ENCODE measurements at places on chromosomes 5 and 9.
A peak's percentile ranks its signal among the peaks of the same experiment; 100 is the strongest.

GRCh38 chr5:82259172-82259800 is 18.9 kb downstream of the RPS23 start:
- DNase-seq: peak; percentile 21

- DNase-seq: no peak
Measured at GRCh38 chr9:99628849-99629620, 192.7 kb upstream of the NR4A3 start.

DNA sequence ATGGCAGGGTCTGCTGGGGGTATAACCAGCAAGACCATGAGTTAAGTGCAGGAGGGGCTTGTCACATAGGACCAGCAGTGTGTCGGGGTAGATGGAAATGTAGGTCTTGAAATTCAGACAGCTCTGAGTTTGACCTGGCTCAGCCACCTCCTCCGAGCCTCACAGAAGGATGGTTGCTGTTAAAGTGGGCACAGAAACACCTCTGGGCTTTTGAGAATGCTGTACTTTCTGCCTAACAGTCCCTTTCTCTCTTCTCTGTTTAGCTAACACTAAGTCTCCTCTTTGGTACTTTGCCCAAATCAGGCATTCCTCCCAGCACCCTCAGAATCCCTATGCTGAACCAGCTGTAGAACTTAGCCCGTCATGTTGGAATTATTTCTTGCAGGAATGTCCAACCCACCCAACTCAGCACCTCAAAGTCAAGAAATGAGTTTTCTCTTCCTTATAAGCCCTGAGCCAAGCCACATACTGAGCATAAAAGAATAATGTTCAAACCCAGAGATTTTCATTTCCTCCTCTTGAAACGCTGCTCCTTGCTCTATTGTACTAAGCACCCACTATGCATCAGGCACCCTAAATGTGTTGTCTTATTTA is 41.7 kb upstream of the MATR3 start:
- DNase-seq: no peak

DNA sequence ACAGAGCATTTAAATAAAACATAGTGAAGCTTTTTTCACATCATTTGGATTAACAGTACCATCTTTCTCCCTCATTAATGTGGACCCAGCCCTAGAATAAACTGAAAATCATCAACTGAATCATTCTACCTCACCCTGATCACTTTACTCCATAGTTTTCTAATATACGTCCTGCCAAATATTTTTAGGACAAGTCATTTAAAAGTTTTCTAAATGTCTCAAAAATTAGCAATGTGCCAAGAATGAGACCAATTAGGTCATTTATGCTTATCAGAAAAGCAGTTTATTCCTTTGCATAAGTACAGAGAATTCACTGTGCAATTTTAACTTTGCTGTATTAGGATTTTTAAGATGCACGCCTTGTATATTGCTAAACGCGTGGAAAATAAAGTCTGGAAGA is 284.4 kb downstream of the PIK3R1 start:
- DNase-seq: no peak

Data from fibroblast of gingiva (primary cell).